ENCODE measurements at places on chromosomes 2 and 18. TPM values are rescaled to one million over a fixed set of nuclear protein-coding genes. Genes with fewer than 3 reads are reported as not detected.

DNA sequence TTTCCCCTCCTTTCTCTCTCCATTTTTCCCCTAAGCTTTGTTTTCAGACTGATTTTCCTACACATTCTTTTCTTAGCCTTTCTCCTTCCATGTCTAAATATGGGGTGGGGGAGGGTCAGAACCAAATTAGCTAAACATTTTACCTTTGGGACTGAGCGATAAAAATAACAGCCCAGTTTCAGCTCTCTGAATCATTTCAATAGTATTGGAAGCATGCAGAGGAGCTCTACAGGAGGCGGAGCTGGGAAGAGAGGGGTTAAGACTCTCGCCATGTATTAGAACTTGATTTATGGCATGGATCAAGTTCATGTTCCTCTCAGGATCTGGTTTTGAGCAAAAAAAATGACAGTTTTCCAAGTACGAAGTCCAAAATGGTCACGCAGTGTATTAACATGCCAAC lies 109.1 kb downstream of the CPO start:
- H3K27me3 ChIP-seq = peaks cover 1% of the 10 kb centered on the region
- no peak for DNase-seq
- H3K27ac ChIP-seq = no peak overlapping the region
- no peak overlapping the region for H3K4me3 ChIP-seq

DNA sequence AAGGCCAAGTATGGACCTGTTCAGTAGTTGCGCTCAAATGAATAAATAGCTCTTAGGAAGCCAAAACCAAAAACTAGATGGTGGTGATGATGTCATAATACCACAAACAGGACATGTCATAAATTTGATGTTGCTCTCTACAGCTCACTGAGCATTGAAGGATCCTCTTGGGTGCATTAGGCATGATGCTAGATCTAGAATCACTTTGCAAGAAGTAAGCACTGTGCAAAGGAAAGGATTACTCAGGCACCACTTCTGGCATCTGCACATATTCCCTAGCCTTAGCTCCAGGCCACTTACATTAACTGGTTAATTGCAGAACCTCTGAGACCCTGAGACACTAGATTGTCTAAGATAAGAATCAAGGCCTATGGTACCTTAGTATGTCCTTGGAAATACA lies 58.0 kb downstream of the LRRTM1 start:
- no peaks in the 10 kb centered on the region for H3K27me3 ChIP-seq
- no peak overlapping the region for H3K4me3 ChIP-seq
- no peak overlapping the region for H3K27ac ChIP-seq
- no peaks in the 10 kb centered on the region for H3K36me3 ChIP-seq
- no peak for DNase-seq
- H3K4me1 ChIP-seq = peaks cover 4% of the 10 kb centered on the region

- no peaks in the 10 kb centered on the region for H3K27me3 ChIP-seq
- H3K4me1 ChIP-seq = peaks cover 11% of the 10 kb centered on the region
- no peak for DNase-seq
Measured at GRCh38 chr2:217551252-217551899, 451.4 kb downstream of the TNS1 start.

DNA sequence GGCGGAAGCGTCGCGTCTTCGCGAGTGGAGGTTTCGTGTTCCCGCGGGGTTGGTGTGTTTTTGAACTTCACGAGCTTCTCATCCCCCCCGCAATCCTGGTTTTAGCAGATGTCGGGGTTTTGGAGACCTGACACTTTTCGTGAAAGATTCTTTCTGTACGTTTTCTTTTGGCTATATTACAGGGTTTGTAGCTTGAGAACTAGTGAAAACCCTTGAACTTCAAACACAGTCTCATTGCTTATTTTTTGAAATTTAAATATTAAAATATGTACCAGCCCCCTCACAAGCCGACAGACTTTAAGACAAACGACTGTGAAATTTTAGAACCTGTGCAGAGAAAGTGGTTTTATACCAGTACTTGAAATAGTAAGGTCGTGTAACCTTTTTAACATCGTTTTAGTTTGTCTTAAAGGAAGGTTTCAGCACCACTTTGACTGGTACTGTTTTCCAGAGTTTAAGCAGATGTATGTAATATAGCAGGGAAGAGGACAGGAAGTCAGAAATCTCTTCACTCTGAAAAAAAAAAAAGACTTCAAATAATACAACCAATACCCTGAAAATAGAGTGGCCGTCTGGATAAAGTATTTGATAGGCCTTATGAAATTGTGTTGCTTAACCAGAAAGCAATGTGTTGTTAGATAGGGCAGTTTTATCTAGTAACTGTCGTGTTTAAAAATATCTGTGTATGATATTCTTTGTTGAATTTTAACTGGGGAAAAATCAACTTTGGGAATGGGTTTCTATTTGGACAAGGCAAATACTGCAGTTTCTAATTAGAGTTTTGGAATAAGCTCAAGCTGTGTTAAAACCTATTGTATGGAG lies 1.4 kb downstream of the SPATS2L start:
- H3K27ac ChIP-seq = no peak overlapping the region
- no peaks in the 10 kb centered on the region for H3K36me3 ChIP-seq

- no peaks in the 10 kb centered on the region for H3K36me3 ChIP-seq
- H3K27me3 ChIP-seq = peaks cover 34% of the 10 kb centered on the region
- no peak overlapping the region for H3K4me3 ChIP-seq
Measured at GRCh38 chr18:72542342-72542741, 1.8 kb downstream of the CBLN2 start.

APCDD1 gene
- total RNA-seq = not detected

ST8SIA3 gene
- not detected for total RNA-seq

SERPINB7 gene
- total RNA-seq = not detected

PIEZO2 gene
- total RNA-seq = not detected

GCKR gene
- total RNA-seq = not detected

All from activated CD8-positive, alpha-beta T cell treated with anti-CD3 and anti-CD28 coated beads for 36 hours (primary cell).